ENCODE measurements at places on chromosomes 4 and X.

GRCh38 chr4:163554870-163555465, 60.5 kb downstream of the TMA16 start:
- no peak for DNase-seq

DNA sequence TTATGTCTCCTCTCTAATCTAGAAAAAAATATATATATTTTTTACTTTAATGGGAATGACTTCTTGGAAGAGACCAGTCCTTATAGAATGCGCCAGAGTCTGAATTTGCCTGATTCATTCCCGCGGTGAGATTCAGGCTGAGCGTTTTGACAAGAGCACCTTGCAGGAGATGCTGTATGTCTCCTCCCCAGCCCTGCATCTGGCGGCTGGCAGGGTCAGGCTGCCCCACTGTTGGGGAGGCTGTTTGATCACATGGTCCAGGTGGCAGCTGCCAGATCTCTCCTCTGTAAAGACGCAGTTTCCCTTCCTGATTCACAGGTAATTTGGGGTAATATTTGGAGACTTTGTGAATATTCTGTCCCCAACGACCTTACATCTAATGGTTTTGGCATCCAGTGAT, 9.7 kb downstream of the PDZD4 start:
- no peak for DNase-seq

DNA sequence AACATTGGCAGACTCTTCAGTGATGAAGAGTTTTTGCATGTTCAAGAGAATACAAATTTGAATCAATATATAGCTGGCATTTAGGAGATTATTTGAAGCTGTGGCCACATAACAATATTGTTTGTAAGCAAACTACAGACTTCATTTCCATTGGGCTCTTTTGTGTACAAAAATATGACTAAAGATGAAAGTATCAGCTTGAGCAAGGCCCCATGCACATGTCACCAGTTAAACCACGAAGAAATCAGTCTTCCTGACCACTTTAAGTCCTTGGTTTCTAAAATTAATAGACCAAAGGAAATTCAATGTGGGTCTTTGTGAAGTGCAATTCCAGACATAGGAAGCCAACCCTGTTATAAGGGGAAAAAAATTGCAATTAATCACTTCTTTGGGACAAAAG, 1664.6 kb upstream of the ADGRL3 start:
- DNase-seq, result no peak

- DNase-seq, result no peak
Observed at GRCh38 chrX:50393902-50394301, 76.7 kb downstream of the DGKK start.

- DNase-seq, result no peak
Observed at GRCh38 chrX:72306085-72306801, 529 bp upstream of the CITED1 start.

- DNase-seq, result no peak
Observed at GRCh38 chrX:129631849-129632248, 22.9 kb downstream of the APLN start.

GRCh38 chrX:55033429-55033828, 2.7 kb upstream of the ALAS2 start:
- no peak for DNase-seq

DNA sequence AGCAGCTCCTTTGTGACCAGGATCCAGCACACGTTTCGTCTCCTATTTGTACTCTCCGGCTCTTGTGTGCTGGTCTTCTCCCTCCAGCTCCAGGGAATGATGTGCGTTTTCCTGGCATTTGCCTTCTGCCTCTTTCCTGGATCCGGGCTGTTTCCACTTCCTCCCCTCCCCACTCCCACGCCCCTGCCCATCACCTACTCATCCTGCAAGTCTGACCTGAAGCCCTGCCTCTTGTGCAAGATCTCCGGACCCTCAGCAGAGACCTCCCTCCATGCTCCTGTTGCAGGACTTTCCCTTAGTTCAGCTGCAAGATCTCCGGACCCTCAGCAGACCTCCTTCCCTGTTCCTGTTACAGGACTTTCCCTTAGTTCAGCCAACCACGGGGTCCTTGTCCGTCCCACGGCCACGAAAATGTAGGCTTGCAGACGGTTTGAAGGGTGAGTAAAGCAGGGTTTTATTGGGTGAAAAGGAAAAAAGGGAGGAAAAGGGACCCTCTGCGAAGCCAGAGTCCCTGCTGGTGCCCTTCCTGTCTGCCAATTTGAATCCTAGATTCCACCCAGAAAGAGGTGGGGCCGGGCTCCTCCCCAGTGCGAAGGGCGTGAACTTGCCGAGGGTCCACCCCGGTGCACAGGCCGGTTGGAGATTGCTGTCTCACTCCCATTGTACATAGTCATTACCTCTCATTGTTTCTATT, 74.4 kb upstream of the IRF2 start:
- DNase-seq, result peak; percentile 41

- DNase-seq, result no peak
Observed at GRCh38 chr4:53059256-53059655, 197.1 kb downstream of the RASL11B start.
